RWPE1 (cell line): ENCODE measurements at places on chromosomes 1 and 21.

DNA sequence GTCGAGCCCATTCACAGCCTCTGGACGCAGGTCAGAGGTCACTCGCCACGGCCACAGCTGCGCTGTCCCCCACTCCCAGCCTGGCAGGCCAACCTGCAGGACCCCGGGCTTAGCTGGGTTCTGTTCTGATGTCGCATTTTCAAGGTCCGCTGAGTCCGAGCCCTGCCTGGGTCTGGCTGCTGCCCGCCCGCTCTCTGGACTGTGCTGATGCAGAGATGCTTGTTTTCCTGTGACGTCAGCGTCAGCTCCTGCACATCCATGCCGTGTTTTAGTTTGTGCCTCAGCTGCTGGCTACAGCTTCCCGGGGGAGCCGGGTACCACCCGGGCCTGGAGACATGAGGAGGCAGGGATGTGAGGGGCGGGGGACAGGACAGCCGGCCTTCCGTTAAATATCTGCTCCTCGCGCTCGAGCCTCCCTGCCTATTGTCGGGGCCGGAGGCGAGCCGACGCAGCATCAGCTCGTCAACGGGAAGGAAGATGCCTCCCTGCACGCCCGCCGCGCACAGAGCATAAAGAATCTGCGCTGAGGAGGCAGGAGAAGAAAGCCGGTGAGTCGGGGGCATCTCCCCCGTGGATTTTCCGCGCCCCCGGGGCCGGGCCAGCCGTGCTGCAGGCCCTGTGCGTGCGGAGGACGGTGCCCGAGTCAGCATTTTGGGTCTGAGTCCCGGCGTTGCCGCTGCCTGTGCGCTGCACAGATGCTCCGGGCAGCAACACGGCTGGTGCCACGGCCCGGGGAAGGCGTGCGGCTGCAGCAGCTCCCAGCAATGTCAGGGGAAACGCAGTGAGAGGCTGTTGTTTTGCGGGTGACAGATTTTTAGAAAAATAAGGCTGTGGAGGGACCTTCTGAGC lies 23.4 kb downstream of the PRKCZ start:
- no peak for DNase-seq

- no peak for DNase-seq
Measured at GRCh38 chr1:229017091-229017490, 253.8 kb upstream of the RAB4A start.

GRCh38 chr1:151511636-151512215 lies 539 bp downstream of the CGN start:
- DNase-seq = peak; percentile 33

DNA sequence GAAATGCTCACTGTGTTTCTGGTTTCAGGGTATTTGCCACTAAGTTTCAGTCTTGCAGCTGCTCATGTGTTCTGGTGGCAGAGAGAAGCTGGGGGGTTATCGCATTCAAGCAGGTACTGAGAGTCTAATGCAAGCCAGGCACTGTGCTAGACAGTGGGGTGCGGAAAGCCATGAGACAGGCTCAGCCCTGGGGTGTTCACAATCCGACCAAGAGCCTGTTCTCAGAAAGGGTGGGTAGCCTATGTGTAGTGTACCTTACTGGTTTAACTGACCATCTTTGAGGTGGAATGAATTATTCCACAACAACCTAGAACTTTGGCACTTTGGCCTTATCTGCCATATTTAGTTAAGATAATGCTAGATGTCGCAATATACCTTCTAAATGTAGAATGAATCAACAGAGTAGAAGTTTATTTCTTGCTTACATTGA lies 55.3 kb upstream of the ROR1 start:
- DNase-seq = no peak

GRCh38 chr1:50492142-50492541 lies 68.9 kb upstream of the DMRTA2 start:
- DNase-seq = no peak

- no peak for DNase-seq
Measured at GRCh38 chr1:204703268-204703664, 17.7 kb upstream of the LRRN2 start.

DNA sequence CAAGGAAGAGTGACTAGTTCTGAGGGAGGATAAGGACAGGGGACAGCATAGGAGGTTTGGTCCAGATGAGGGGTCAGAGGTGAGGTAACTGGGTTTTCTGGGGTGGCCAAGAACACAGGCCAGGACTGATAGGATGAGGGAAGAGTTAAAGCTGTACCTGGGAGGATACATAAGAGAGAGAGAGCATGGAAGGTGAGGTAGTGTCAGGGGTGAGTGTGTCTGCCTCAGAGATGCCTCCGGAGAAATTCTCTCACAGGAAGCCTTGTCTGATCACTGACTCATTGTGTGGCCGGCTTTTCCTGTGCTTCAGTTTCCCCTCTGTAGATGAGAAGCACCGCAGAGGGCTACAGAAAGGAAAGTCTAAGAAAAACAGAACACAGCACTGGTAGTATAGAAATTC lies 40.2 kb downstream of the FASLG start:
- DNase-seq = peak; percentile 35

GRCh38 chr1:244006961-244007360 lies 44.1 kb upstream of the ZBTB18 start:
- DNase-seq = no peak

DNA sequence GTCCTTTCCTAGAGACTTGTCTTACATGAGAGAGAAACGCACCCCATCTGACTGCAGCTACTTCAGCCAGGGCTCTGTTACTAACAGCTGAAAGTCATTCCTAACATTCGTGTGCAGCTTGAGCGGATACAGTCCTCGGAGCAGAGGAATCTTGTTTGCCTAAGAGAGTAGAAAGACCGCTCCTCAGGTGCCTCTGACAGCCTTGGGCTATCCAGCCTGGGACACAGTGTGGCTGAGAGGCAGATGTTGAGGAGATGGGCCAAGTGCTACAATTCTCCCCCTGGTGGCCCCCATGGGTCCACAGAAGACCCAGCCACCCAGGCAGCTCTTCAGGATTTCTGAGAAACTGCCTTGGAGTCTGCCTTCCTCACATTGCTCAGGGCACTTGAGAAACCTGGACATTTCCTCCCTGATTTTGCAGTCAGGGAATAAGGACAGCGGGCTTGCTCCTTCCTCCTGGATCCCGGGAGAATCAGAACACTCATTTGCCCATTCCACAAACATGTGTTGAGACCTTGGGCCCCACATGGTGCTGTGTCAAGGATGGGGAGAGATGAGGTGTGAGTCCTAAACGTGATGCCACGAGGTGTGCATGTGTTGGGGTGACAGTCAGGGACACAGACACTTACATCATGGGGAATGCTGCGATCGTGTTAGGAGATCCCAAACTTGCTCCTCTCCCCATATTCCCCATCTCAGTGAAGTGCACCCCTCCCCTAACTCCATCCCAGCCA lies 13.1 kb downstream of the TRIM62 start:
- no peak for DNase-seq

- no peak for DNase-seq
Measured at GRCh38 chr1:215459136-215459535, 108.0 kb upstream of the KCTD3 start.

- no peak for DNase-seq
Measured at GRCh38 chr1:93483606-93484005, 35.7 kb downstream of the FNBP1L start.

DNA sequence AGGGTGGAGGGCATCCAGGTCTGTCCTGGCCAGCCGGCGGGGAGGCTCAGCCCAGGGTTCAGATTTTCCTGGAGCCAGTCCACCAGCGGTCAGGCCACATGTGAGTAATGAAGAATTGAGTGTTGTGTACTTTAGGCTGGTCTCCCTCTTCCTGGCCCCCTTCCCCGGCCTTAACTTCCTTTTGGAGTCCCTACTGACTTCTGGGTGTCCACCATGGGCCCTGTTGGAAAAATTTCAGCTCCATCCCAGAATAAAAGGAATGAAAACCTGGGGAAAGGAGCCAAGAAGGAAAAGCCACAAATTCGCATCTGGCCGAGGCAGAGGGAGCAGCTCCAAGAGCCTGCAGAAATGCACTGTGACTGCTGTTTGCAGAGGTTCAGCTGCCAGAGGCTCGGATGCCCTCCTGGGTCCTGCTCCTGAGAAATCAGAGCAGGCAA lies 35.5 kb upstream of the HHAT start:
- DNase-seq = no peak

- DNase-seq = no peak
Measured at GRCh38 chr1:65409816-65410326, 10.6 kb upstream of the LEPR start.

GRCh38 chr1:228340686-228341449 lies 65.8 kb downstream of the TRIM11 start:
- DNase-seq = no peak

- DNase-seq = no peak
Measured at GRCh38 chr1:83791821-83792437, 207.0 kb downstream of the TTLL7 start.

- DNase-seq = no peak
Measured at GRCh38 chr1:161233102-161233501, 4.9 kb downstream of the NR1I3 start.

DNA sequence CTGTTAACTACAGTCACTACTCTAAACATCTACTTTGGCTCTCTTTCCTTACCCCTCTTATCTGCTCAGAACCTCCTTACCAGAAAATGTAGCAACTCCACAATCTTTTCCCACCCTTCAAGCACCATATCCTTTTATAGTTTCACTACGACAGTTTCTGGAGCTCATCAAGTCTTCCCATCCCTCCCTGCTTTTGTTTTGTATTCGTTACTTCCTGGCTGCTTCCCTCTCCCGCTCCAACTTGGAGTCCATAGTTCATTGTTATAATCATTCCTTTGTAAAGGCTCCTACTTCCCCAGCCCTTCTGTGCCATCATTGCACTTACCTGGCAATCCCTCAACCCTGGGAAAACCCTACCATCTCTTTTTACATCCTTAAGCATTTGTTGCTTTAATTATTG lies 18.0 kb downstream of the MPZL1 start:
- DNase-seq = no peak

- DNase-seq = no peak
Measured at GRCh38 chr21:37562920-37563640, 196.5 kb downstream of the DYRK1A start.

DNA sequence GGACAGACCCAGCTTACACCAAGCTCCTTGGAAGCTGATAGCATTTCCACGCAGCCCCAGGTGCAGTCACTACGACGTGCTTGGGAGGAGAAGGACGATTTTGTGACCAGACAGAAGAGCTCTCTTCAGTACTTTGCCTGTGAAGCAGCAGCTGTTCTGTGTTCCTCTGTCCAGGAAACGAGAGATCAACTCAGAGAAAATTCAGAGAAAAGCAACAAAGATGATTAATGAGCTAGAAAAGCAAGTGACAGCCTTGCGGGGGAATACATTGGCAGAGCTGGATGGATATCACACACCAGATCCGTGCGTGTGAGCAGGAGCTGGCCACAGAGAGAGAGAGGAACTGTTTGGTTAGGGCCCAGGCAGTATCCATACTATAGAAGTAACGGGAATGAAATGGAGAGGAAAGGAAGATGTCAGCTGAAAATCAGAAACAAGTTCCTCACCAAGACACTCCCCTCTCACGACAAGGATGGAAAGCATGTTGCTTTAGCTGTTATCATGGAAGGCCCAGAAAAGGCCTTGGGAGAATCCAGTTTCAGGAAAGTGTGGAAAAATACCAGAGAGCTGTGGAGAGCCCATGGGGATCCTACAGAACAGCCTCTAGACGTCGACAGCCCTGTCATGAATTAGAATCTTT lies 106.2 kb downstream of the TOMM20 start:
- DNase-seq = no peak

DNA sequence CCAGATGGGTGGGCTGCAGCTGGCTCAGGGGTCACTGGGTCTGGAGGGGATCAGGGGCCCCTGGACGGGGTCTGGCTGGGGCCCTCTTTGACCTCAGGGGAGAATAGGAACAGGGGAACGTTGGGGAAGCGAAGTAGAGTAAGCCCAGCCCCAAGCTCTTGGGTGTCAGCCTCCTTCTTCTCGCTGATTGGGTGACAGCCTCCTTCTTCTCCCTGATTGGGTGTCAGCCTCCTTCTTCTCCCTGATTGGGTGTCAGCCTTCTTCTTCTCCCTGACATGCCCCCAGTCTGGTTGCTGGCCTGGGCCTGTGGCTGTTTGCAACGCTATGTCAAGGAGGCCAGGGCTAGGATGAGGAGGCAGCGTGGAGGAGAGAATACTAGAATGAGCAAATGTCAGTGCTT lies 76.7 kb upstream of the CASZ1 start:
- DNase-seq = no peak

DNA sequence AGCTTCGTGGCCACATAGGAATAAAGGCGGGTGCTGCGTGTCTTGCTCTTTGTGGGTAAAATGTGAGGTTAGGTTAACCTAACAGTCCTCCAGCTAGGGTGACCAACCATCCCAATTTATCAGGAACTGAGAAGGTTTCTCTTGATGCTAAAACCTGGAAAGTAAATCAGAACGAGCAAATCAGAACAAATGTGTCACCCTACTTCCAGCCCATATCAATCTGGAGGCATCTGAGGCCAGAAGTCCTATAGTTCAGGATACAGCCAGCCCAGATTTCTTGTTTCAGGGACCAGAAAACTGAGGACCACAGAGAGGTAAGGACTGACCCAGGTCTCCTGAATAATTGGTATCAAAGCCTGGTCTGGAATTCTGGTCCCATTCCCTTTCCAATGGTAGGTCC lies 3.1 kb upstream of the IFFO2 start:
- no peak for DNase-seq

DNA sequence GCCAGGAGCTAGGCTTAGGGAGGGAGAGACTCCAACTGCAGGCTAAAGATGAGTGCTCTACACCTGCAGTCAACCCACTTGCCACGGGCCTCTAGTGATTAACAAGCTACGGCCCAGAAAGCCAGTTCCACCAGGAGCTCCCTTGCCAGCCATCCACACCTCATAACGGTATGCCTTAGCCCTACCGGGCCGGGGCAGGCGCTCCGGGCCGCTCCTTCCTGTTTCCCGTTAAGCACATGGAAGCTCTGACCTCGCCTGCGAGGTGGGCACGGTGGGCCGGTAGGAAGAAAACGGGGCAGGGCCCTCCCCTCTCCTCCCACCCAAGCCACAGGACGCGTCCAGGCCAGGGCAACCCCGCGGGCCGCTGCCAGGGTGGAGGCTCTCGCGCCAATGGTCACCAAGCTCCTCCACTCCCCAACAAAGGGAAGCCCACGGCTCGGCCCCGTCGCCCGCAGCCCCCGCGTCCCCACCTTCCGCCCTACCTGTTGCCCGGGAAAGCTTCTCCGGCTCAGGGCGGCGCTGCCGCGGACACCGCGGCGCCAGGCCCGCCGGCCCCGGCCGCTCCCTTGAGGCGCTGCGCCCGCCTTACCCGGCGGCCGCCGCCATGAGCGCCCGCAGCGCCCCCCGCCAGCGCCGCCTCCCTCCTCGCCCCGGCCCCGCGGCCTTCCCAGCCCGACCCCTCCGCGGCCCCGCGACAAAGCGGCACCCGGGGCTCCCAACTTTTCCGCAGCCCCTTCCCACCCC lies 627 bp downstream of the CERS2 start:
- no peak for DNase-seq

GRCh38 chr1:174131032-174131638 lies 28.2 kb upstream of the RABGAP1L start:
- DNase-seq = no peak

- DNase-seq = peak; percentile 11
Measured at GRCh38 chr1:177848577-177848976, 121.3 kb downstream of the SEC16B start.

GRCh38 chr1:52240592-52241210 lies 98.8 kb downstream of the ZFYVE9 start:
- no peak for DNase-seq
